ENCODE measurements at places on chromosomes 11 and 22. TPM values are rescaled to one million over a fixed set of nuclear protein-coding genes. Genes with fewer than 3 reads are reported as not detected.

DNA sequence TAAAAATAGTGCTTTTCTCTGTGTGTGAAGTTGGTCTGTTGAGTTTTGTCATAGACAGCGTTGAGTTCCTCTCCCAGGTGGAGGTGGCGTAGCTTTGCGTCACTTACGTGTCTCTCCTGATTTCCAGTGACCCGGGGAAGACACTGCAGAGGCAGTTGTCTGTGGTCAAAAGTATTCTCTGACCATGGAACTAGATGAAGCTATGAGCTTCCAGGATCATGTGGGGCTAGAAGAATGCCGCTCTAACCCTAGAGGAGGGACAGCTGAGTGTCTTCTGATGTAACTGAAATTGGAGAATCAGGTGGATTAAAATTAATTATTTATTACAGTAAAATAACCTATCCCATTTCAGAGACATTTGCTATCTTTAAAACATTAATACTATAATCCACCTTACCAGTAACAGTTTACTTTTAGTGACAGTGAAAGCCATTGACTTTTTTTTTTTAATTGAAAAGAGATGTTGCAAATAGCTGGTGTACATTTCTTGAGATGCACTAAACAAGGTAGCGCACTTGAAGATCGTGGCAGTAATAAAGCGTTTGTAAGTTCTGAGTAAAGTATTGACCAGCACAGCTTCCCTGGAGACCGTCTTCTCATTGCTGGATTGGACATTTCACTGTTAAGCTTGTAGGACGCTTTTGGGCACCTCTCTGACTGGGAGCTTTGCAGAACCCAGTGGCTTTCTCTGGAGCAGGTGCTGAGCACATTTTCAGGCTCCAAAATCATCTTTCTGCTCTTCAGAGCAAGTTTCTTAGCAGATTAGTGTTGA, 9.7 kb downstream of the CAT start:
- peaks cover 16% of the 10 kb centered on the region for H3K36me3 ChIP-seq
- no peaks in the 10 kb centered on the region for H3K4me1 ChIP-seq
- H3K27ac ChIP-seq: no peak overlapping the region
- H3K27me3 ChIP-seq: no peaks in the 10 kb centered on the region

GRCh38 chr11:115912484-115912945, 408.3 kb upstream of the CADM1 start:
- H3K4me1 ChIP-seq: no peaks in the 10 kb centered on the region
- H3K27ac ChIP-seq: no peak overlapping the region
- no peak for DNase-seq

Gene BUD13
- 12.5 TPM for total RNA-seq

- peak within 1 kb of the TSS; percentile 96 for H3K27ac ChIP-seq
- H3K27me3 ChIP-seq: no peaks in the 10 kb centered on the region
- DNase-seq: peak; percentile 58
These were observed at the start of gene PIK3IP1 for GRCh38 chr22:31292236-31292989. Gene PIK3IP1 (minus strand): TSS chr22:31292488. CDS start chr22:31292344, 144 bp downstream.

GRCh38 chr11:125173556-125173955, 9.0 kb downstream of the PKNOX2 start:
- peaks cover 50% of the 10 kb centered on the region for H3K4me1 ChIP-seq
- no peaks in the 10 kb centered on the region for H3K27me3 ChIP-seq
- H3K36me3 ChIP-seq: no peaks in the 10 kb centered on the region

DNA sequence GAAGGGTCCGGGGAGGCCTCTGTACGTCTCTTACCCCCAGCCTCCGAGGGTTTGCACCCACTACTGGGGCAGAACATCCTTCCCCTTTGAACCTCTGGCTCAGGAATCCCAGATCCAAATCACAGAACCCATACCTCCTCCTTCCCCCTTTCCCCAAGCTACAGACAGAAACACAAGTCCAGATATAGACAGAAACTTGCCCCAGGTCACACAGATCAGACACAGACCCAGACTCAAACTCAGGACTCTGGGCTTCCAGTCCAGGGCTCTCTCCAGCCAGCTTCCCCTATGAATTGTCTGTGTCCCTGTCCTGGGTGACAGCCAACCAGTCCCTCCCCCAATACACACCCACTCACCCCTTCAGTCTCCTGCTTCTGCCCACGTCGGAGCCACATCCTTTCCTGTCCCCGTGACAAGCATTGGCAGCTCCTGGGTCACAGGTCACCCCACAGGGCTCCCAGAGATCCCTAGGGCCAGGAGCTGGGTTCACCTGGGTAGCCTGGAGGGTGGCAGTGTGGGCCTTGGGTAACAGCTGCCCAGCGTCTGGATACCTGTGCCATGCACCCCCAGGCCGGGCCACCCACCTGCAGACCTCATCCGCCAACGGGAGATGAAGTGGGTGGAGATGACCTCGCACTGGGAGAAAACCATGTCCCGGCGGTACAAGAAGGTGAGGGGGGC, 772 bp downstream of the TBC1D10C start:
- H3K27ac ChIP-seq: no peak overlapping the region
- DNase-seq: no peak
- H3K4me1 ChIP-seq: peaks cover 12% of the 10 kb centered on the region
- peaks cover 3% of the 10 kb centered on the region for H3K36me3 ChIP-seq

DNA sequence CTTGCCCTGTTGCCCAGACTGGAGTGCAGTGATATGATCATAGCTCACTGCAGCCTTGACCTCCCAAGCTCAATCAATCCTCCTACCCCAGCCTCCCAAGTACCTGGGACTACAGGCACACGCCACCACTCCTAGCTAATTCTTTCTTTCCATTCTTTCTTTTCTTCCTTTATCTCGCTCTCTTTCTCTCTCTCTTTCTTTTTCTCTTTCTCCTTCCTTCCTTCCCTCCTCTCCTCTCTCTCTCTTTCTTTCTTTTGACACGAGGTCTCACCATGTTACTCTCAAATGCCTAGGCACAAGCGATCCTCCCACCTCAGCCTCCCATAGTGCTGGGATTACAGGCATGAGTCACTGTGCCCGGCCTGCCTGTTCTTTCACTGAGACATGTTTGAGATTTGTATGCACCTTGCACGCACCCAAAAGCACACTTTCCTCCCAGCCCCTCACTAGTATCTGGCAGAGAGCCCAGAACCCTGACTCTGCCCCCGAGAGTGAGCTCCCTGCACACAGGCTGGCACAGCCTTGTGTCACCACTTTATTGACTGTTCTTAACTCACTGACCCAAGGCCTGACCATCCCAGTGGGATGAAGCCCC, 56.8 kb downstream of the CD6 start:
- DNase-seq: no peak
- H3K4me3 ChIP-seq: no peak overlapping the region
- H3K4me1 ChIP-seq: no peaks in the 10 kb centered on the region
- H3K36me3 ChIP-seq: no peaks in the 10 kb centered on the region
- no peak overlapping the region for H3K27ac ChIP-seq

DNA sequence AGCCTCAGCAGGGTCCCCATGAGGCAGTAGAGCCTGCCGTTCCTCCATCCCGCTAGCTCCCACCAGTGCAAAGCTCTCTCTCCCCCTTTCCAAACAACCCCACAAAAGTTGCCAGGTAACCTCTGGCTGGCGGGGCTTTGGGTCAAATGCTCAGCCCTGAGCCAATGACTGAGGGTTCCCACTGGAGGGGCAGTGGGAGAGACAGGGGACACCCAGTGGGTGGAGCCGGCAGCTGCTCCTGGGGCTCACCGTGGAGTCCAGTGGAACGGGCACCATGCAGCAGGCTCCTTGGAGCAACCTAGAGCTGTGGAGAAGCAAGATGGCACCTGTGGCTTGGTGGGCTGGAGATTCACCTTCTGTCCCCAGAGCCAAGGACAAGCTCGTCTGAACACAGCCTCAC, 25.0 kb upstream of the PPARA start:
- H3K4me3 ChIP-seq: no peak overlapping the region
- no peak overlapping the region for H3K27ac ChIP-seq
- H3K4me1 ChIP-seq: peaks cover 9% of the 10 kb centered on the region

Data from thoracic aorta (tissue), 2 donors.